Activated gamma-delta T cell treated with Interleukin-2 at 50 U/mL for 16 hours (primary cell): ENCODE measurements at places on chromosomes 13 and 19.

- DNase-seq = no peak
Observed at GRCh38 chr19:30378701-30379100, 6.5 kb downstream of the ZNF536 start.

DNA sequence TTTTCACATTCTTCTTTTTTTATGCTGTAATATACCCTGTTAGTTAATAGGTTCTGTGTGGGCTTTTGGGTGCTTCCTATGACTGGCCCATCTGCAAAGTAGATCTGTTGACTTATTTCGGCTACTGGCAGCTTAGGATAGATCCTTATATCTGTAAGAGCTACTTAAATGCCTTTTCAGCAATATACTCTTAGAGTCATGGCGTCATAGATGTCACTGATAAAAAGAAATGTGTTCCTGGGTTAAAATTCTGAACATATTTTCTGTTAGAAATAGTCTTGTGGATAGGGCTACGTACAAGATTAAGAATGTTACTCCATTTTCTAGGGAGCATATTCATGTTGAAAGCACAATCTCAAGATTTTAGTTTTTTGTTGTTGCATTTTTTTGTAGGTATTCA is 4.7 kb downstream of the AKAP11 start:
- DNase-seq = no peak

- no peak for DNase-seq
Observed at GRCh38 chr19:2266183-2266993, 10.2 kb upstream of the JSRP1 start.

DNA sequence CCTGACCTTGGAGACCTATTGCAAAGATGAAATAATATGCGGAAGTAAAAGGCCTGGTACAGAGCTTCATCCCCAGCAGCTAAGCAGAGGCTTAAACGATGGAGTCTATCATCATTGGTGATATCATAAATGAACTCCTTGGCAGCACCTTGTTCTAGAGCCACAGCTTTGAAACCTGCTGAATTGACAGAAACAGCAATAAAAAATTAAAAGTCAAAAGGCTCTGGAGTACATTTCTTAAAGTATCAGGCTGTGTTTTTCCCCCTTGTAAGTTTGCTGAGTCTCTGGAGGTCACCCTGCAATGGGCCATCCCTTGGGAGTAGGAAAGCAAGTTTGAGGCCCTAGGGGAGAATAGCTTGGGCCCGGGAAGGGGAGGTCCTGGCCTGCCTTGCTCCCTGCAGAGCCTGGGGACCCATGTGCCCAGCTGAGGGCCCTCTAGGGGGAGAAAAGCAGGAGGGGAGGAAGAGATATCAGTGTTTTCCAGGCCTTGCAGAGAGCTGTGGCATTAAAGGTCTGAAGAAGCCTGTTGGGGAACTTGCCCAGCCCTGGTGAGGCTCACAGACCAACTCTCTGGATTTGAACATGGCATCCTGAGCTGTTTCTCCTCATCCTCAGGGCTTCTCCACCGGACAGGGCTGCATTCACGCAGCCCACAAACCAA is 416.1 kb downstream of the ZNF536 start:
- DNase-seq = no peak

DNA sequence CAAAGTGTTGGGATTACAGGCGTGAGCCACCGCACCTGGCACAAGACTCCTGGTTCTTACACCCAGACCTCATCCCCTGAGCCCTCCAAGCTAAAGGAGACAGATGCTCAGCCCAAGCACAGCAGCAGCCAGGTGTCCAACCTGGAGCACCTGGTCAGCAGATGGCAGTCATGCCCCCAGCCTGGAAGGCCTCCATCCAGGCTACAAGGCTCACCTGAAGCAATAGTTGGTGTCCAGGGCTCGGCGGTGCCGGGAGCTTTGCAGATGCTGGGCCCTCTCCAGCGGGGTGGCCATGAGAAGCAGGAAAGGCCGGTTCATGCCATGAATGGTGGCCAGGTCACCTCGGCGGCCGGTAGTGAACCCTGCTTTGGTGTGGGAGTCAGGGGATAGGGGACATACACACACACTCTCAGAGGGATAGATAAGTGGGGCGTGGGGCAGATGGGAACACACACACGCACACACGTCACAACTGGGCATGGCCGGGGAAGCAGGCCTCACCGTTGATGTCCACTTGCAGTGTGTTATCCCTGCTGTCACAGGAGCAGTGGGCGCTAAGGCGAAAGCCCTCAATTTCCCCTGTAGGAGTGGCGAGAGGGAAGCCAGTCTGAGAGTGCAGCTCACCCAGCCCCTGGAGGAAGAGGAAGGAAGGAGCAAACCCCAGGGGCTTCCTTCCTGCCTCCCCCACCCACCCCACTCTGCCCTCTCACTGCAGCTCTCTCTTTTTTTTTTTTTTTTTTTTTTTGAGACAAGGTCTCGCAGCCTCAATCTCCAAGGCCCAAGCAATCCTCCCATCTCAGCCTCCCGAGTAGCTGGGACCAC is 11.8 kb downstream of the TGFB1 start:
- DNase-seq = no peak

DNA sequence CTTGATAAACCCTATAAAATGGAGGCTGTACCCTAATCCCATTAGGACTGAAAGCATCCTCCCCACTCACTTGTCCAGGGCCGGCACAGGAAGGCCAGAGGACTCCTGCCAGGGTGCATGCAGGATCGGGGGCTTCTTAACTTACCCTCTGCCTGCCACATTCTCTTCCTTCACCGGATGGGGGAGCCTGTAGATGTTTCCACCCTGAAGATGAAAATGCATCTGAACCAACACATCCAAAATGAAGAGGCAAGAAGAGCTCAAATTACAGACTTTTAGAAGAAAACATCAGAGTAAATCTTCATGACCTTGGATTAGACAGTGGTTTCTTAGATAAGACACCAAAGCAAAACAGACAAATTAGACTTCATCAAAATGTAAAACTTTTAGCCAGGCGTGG is 25.9 kb upstream of the NAPA start:
- no peak for DNase-seq

DNA sequence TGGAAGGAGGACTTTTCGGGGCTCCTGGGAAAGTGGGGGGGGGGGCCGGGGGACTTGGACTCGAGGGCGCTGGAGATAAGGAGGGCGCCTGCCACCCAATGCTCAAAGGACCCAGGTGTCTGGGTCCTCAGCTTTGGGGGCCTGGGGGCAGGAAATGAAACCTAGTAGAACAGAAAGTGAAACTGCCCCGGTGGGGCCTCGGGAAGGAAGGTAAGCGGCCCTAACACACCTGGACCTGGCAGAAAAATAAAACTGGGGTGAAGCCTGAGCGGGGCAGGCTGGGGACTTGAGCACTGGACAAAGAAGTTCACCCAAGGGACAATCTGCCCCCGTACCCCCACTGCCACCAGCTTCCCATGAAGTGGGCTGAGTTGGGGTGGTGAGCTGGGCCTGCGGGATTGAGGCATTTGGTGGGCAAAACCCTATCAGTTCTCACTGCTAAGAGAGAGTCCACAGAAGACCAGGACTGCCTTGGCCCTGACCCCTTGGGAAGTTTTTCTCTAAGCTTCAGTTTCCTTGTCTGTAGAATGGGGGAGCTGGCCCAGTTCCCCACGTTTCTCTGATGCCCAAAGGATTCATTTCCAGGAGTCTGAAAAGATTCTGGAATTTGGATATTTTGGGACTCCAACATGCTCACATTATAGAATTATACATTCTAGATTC is 2.3 kb downstream of the PRKD2 start:
- DNase-seq = peak; percentile 70

GRCh38 chr13:55255236-55255635 is 1885.5 kb upstream of the PRR20A start:
- DNase-seq = no peak

GRCh38 chr19:42023121-42023942 is 29.3 kb upstream of the ATP1A3 start:
- no peak for DNase-seq

- DNase-seq = no peak
Observed at GRCh38 chr13:100680131-100680530, 5.5 kb upstream of the TMTC4 start.

DNA sequence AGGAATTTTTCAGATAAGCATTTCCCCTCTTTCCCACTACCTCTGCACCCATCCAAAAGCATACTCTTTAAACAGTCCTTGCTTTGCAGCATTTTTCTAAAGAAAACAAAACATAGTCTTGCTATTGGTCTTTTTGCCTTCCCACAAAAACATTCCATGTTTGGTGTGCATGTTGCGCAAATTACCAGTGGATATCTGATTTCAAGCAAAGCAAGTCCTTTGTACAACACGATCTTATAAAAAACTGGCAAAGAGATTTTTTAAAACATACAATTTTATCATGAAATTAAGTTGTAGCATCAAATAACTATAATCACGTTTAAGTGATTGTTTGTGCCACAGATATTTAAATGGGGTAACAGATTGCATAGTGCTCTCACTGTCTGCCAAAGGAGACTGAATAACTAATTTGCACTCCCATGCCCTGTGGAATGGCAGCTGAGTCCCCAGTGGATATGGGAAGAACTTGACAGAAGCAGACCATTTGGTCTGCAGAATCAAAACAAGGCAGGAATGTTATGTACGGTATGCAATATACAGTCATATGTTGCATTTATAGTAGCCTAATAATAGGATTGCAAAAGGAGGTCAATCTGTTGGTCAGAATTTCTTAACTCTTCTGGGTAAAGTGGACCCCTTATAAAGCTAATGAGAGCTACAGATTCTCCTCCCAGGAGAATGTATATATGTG is 285.7 kb downstream of the TBC1D4 start:
- no peak for DNase-seq

DNA sequence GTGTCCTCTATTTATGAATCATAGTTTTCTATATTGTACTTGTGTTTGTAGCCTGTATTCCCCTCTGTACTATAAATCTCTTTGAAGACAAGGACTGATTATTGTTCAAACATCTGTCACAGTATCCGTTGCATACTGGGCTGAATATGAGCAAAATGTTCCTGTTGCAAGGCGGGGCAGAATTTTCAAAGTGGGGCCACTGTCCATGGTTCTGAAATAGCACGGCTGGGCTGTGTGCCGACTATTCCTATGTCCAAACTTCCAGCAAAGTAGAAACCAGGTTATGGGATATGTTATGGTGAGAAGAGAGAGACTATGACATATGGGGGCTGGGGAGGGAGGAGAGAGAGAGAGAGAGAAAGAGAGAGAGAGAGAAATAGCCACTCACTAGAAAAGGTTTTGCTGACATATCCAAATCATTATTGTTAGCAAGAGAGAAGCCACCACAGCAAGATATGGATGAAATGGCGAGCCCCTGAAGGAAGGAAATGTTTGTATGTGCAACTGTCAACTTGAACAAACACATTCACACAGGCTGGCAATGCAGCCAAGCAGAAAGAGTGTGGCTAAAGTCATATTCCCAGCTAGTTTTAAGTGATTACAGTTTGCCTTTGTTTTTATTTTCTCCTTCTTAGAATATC is 107.0 kb upstream of the GPR12 start:
- DNase-seq = peak; percentile 8

DNA sequence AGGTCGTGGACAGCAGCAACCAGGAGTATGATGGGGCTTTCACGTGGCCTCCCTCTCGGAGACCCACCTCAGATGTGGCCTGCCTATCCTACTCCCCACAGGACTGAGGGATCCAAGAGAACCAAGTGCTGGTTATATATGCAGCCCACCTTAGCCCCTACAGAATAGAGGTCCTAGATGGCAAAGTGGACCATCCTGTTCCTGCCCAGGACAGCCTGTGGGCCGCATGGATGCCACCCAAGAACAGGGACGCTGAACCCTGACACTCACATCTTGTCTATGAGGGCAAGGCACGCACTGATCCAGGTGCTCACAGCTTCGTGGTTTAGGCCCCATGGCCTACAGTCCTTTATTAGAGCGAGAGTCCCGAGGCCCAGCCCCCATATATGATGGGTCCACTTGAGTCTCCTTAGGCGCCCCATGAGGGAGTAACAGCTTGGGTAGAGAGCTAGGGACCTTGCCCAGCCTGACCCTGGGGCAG is 1.5 kb upstream of the SLC27A5 start:
- DNase-seq = no peak

- no peak for DNase-seq
Observed at GRCh38 chr13:26326562-26326961, 72.6 kb downstream of the CDK8 start.

GRCh38 chr13:51879133-51879532 is 17.4 kb downstream of the CCDC70 start:
- DNase-seq = no peak

- DNase-seq = no peak
Observed at GRCh38 chr13:113196970-113197737, 11.3 kb downstream of the PCID2 start.

GRCh38 chr19:39310558-39311311 is 9.9 kb downstream of the LRFN1 start:
- no peak for DNase-seq

GRCh38 chr13:36819739-36820090 is 693 bp downstream of the RFXAP start:
- no peak for DNase-seq

- no peak for DNase-seq
Observed at GRCh38 chr13:102856557-102856956, 10.7 kb downstream of the ERCC5 start.

- no peak for DNase-seq
Observed at GRCh38 chr19:35783469-35784434, 8.4 kb downstream of the ARHGAP33 start.

- no peak for DNase-seq
Observed at GRCh38 chr13:23844132-23844531, 45.1 kb downstream of the MIPEP start.

GRCh38 chr19:28883241-28883693 is 329.7 kb downstream of the UQCRFS1 start:
- DNase-seq = no peak

- peak; percentile 78 for DNase-seq
Observed at GRCh38 chr13:26929971-26930730, 169.6 kb upstream of the GPR12 start.

DNA sequence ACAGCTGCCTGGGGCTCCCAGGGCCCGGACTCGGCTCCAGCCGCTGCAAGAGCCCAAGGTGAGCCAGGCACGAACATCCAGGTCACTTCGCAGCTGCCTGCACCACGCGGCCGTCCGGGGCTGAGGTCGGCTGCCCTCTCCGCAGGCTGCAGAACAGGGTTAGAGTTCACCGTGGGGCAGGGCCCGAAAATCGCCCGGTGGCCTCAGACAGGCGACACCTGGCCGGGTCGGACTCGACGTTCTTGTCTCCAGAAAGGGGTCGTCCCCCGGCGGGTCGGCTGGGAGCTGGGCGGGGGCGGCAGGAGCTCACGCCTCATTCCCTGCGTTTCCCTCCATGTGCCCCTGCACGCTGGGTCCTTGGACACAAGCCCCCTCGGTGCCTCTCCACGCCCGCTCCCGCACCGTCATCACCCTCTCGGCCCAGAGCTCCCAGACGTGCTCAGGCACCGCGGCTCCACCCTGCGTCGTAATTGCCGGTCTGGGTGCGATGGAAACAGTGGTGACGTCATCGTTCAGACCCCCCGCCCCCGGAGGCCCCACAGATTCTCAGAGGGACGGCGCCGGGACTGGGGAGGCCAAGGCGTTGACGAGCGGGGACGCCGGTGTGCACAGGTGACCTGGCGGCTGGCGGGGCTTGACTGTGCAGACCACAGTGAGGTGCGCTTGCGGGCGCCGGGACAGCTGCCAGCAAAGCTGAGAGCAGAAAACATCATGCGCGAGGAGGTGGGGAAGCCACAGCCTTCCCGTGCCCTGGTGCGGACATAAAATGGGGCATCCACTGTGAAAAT is 4.0 kb upstream of the GRIN3B start:
- peak; percentile 81 for DNase-seq
